NB4 (cell line): ENCODE measurements at places on chromosomes 7 and 10.

DNA sequence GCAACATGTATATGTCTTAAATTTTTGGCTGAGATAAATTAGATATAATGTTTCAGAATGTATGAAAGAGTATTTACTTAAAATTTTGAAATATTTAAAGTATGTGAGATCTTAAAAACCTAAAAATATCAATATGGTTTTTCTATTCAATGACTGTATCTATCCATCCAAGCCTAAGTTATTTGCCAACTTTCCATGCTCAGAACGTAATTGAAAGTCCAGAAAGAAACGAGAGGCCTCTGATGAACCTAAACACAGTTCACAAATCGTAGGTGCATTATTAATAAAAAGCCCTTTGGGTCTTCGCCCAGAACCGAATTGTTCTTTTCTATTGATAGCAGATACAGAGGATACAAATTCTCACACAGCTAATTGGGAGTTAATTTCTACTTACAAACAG, 6.5 kb downstream of the SVIL start:
- DNase-seq: no peak

- no peak for DNase-seq
Measured at GRCh38 chr10:121494296-121494695, 103.9 kb downstream of the FGFR2 start.

DNA sequence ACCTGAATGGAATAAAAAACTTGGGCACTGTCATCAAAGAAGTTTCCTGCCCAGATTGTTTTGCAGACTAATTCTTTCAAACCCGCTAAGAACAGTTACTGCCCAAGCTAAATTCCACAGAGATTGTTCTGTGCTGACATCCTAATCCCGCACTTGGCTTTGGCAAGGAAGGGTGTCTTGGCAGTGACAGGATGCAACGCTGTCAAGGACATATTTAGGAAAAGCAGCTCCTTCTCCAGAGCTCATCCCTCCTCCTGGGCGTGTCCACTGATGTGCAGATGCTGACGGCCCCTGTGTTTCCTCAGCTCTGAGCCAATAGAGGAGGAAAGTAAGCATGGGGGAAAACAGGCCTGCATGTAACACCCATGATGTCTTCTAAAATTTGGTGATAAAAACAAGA, 74.2 kb downstream of the EEPD1 start:
- no peak for DNase-seq

DNA sequence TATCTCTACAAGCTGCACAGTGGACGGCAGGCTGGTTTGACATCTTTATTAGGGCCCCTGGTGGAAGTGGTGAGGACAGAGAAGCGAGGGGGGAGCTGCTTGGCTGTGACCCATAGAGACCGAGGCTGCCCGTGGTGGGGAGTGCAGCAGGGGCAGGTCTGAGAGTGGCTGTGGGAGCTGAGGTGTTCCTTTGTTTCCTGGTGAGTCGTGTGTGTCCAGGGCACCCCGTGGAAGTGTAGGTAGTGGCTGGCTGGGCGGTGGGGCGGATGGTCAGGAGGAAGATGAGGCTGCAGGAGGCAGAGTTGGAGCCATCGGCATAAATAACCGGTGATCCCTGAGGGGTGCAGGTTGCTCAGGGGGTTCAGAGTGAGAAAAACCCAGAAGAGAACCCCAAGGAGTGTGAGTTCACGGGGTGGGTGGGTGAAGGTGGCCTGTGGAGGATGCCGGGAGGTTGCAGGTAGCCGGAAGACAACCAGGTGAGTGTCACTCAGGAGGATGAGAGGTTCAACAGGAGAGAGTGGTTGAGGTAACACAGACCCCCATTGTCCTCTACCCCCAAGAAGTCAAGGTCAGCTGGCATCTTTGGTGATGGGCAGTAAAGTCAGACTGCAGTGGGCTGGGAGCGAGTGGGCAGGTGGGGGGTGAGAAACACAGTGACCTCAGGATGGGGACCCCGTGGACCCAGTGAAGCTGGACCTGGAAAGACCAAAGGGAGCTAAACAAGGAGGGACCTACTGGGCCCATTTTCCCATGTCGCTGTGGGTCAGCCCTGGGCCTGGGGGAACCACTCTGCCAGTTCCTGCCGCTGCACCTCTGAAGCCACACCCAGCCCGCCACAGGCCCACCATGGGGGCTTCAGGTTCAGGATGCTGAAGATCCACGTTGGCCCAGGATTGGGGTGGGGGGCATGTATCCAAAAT, 7.8 kb downstream of the ATP6V0E2 start:
- DNase-seq: peak; percentile 2

DNA sequence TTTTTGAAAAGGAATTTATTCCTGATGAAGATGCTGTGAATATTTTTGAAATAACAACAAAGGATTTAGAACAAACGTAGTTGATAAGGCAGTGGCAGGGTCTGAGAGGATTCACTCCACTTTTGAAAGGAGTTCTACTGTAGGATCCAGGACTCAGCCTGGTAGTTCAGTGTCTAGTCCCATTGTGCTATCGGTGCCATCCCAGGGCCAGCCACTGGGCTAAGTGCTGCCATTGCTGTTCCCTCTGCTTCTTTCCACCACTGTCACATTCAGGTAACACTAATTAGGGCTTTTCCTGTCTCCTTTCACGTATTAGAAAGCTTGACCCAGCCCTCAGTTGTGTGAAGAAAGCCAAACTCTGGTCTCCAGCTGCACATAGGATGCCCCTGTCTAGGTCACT, 177.3 kb downstream of the TEX36 start:
- DNase-seq: no peak

DNA sequence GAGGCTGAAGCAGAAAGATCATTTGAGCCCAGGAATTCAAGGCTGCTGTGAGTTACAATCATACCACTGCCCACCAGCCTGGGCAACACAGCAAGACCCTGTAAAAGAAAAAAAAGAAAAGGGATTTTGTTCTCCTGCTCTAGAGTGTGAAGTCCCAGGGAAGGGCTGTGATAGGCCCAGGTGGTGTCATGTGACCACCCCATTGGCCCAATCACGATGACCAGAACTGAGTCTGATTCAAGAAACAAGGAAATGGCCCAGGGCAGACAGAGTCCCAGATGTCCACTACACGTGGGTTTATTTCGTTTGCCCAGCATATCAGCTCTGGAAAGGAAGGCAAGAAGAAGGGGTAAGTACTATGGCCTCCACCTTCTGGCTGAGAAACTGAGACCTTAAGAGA, 81.3 kb upstream of the CUX1 start:
- DNase-seq: peak; percentile 70

GRCh38 chr7:2971914-2972834, 71.5 kb downstream of the CARD11 start:
- peak; percentile 33 for DNase-seq

DNA sequence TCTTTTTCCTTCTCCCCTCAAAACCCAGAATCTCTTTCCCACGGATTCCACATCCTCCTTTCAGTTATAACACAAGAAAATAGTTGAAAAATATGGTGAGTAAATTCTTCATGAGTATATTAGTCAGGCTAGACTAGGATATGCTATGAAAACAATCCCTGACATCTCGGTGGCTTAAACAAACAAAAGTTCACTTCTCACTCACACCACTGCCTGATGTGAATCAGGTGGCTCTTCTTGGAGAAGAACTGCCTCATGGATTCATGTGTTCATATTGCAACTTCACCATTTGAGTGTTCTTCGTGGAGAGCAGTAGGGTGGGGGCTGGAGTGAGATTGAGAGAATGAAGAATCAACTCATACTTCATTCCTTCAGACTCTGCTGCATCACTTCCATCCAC, 204.1 kb downstream of the PHF14 start:
- no peak for DNase-seq

DNA sequence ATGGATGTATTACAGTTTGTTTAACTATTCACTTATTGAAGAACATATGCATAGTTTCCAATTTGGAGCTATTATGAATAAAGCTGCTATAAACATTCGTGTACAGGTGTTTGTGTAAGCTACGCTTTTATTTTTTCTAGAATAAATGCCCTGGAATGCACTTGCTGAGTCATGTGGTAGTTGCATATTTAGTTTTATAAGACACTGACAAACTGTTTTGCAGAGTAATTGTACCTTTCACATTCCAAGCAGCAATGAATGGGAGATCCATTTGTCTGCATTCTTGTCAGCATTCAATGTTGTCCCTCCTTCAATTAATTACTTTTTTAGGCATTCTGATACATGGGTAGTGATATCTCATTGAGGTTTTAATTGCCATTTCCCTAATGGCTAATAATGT, 373.6 kb upstream of the GHITM start:
- no peak for DNase-seq

DNA sequence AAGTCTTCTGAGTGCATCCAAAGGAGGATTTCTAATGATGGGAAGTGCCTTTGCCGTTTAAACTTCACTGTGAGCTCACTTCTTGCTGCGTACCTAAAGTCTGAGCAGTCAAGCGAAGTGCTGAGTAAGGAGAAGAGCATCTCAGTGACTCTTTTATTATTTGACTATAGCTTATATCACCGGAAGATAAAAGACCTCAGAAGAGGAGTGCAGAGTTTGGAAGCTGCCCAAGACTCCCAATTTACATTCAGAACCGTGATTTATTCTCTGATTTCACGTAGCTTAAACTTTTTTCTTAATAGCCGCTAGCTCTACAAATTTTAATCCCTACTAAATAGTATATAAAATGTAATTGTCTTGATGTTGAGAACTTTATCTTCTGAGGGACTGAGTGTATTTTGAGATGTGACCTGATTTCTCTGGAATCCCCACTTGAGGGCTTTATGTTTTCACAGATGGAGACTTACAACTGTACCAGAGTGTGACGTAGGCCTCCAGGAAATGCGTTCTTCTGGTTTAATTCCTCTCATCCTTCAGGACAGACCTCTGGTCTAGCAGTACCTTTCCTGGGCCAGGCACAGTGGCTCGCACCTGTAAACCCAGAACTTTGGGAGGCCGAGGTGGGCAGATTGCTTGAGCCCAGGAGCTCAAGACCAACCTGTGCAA, 51.1 kb downstream of the CAMK1D start:
- no peak for DNase-seq

- DNase-seq: no peak
Measured at GRCh38 chr10:65396997-65397396, 1528.8 kb upstream of the LRRTM3 start.

DNA sequence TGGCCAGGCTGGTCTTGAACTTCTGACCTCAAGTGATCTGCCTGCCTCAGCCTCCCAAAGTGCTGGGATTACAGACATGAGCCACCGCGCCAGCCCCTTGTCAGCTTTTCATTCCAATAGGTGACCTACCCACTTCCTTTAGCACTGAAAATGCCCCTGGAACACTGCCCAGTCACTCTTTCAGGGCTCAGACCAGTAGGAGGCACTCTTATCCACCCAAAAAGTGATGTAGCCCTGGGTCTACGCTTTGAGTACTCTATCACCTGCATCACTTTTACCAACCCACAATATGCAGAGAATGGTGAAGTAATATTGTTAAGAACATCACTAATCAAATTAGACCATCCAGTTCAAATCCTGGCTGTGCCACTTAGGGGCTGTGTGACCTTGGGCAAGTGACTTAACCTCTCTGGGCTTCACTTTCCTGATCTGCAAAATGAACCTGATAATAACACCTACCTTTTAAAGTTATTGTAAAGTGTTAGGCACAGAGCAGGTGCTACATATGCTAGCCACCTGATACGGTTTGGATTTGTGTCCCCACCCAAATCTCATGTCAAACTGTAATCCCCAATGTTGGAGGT, 5.2 kb downstream of the CALN1 start:
- no peak for DNase-seq

GRCh38 chr7:4024133-4024532, 658.0 kb upstream of the FOXK1 start:
- no peak for DNase-seq

- DNase-seq: no peak
Measured at GRCh38 chr7:70953331-70953741, 178.6 kb upstream of the GALNT17 start.

- DNase-seq: no peak
Measured at GRCh38 chr10:30098629-30099028, 39.2 kb upstream of the JCAD start.

DNA sequence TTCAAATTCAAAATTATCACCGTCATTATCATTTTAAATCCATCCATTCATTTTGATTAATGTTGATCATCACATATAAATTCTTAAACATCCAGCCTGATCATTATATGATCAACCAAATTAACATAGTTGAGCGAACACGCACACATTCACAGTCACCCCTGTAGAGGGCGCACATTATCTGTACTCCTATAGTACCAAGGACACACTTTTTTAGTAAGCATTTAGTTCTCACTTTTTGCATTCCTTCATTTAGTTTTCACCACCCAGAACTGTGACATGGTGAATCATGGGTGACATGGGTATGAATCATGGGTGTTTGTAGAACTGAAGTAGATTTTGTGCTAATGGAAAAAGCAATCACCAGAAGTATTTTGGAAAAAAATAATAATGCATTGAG, 26.0 kb upstream of the ZNF735 start:
- DNase-seq: peak; percentile 54

- DNase-seq: no peak
Measured at GRCh38 chr10:75395066-75395931, 6.3 kb downstream of the ZNF503 start.

DNA sequence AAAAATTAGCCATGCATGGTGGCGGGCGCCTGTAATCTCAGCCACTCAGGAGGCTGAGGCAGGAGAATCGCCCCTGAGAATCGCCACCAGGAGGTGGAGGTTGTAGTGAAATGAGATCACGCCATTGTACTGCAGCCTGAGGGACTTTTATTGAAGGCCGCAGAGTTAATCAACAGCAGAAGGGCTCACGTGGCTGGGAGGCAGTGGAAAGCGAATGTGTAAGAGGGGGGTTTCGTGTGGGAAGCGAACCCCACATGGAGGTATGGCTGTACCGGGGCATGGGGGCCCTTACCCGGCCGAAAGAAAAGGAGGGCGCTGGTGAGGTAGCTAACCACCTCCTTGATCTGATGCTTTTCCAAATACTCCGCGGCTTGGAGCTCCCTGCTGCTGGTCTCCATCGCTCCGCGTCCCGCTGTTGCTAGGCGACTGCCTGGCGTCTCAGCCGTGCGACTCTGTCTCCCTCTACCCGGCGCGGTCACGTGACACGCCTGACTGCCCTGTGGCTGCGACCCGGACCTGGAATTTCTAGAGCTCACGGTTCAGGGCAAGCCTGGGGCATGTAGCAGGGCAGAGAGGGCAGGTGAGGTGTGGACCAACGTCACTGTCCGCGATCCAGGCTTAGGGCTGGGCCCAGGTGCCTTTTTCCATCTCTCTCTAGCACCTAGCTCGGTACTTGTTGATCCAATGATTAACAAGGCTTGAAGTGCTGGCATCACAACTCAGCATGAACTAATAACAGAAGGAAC, at the start of gene EFCAB10:
Gene EFCAB10 (minus strand): TSS at position 428 of the 746 bp plus-strand sequence. CDS start 30 bp downstream, at position 398.
- DNase-seq: no peak

GRCh38 chr7:80468931-80469714, 42.7 kb downstream of the GNAT3 start:
- no peak for DNase-seq

- no peak for DNase-seq
Measured at GRCh38 chr7:22720791-22721786, 5.9 kb upstream of the IL6 start.

DNA sequence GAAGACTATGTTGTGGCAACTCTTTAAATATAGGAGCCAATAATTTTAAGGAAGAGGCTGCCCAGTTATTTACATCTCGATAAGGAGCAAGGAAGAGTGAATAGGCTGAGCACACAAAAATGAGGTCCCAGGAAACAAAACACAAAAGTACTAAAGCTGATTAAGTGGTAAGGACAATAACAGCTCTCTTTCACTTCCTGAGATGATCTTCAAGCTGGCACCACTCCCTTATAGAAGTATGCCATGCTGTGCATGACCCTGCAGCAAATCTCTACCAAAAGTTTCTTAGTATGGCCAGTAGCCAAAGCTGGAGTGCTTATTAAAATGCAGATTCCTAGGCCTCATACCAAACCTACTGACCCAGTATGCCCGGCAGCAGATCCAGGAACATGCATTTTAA, 39.7 kb downstream of the CADPS2 start:
- DNase-seq: no peak
